ENCODE measurements at places on chromosomes 1 and 21. TPM values are rescaled to one million over a fixed set of nuclear protein-coding genes. Genes with fewer than 3 reads are reported as not detected.

GRCh38 chr1:18203645-18204044, 96.0 kb downstream of the IGSF21 start:
- DNase-seq: no peak

DNA sequence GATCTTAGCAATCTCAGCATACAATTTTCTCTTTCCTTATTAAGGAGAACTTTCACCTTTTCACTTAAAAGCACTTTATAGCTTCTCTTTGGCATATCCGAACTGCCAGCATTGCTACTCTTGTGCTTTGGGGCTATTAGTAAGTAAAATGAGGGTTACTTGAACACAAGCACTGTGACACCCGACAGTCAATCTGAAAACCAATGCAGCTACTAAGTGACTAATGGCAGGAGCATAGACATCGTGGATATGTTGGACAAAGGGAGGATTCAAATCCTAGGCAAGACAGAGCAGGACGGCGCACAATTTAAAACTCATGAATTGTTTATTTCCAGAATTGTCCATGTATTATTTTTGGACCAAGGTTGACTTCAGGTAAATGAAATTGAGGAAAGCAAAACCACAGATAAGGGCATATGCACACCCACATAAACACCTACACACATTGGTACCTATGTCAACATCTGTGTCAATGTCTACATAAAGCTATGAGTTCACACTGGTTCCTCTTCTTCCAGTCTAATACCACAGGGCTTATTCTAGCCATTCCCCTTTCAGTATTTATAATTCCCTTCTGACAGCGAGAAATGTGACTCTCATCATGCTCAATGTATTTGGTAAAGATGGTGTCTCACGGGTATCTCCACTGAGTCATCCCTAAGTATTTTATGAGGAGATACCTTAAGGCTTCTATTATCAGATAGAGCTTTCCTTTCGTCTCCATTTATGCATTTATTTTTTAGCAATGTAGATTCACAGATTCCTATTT, 75.3 kb upstream of the RALGPS2 start:
- DNase-seq: no peak

DNA sequence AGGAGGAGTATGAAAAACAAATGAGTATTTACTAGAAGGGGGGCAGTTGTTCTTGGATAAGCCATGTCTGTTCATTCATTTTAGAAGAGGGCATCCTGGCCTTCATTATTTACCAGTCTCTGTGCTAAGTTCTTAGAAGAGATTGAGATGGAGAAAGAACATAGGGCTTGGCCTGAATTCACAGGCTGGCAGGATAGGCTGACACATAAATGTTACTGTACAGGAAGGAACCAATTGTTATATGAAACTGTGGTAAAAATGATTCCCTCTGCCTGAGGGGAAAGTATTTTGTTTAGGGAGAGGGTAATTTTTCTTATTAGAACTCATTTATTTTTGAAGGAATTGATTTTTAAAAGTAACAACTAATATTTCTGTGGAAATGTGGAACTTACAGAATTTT, 99.5 kb downstream of the MAN1A2 start:
- DNase-seq: no peak

- DNase-seq: no peak
Observed at GRCh38 chr1:209657918-209658317, 5.7 kb upstream of the LAMB3 start.

DNA sequence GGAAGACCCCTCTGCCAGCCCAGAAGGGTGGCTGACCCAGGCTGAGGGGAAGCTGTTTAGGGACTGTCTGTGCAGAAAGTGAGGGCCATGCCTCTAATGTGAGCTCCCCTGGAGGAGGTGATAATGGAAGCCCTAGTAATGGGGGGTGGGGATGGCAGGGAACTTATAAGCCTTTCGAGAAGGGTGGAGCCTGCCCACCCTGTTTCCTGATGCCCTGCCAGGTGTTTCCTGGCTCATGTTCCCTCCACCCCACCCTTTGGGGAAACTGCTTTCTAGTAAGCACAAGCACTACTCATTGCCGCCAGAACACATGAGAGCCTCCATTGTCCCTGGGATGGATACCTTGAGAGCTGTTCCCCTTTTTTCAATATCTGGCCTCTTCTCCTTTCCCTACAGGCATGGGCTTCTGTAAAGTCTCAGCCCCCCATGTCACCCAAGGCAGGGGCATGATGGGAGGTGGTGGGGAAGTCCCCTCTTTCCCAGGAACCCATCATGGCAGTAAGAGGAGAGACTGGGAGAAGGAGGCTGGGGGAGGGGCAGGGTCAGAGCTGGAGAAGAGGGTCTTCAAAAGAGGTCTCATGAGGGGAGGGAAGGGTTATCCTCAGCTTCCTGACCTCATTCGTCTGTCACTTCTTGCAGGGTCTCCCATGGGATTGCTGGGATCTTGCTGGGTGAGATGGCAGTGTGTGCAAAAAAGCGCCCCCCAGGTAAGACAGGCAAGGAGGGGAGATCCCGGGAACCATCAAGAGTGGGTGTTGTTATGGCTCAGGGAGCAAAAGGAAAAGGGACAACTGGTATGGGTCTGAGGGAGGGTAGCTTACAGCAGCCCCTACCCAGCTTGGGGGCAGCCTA, 2.4 kb downstream of the ATP8B2 start:
- DNase-seq: no peak

DNA sequence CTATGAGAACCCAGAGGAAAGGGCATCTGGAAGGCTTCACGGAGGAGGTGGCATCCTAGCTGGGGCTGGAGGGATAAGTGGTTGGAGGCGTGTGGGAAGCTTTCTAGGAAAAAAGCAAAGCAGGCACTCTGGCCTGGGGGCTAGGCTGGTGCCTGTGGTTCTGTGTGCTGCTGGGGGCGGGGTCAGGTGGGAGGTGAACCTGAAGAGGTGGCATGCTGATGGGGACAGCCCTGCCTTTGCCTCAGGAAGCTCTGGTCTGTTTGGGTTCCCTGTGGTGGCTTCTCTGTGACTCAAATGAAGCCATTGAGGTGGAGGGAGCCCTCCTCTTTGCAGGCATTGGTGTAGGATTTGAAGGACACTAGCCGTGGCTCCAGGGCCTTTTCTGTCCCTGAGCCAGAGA, 221.6 kb upstream of the POU3F1 start:
- no peak for DNase-seq

DNA sequence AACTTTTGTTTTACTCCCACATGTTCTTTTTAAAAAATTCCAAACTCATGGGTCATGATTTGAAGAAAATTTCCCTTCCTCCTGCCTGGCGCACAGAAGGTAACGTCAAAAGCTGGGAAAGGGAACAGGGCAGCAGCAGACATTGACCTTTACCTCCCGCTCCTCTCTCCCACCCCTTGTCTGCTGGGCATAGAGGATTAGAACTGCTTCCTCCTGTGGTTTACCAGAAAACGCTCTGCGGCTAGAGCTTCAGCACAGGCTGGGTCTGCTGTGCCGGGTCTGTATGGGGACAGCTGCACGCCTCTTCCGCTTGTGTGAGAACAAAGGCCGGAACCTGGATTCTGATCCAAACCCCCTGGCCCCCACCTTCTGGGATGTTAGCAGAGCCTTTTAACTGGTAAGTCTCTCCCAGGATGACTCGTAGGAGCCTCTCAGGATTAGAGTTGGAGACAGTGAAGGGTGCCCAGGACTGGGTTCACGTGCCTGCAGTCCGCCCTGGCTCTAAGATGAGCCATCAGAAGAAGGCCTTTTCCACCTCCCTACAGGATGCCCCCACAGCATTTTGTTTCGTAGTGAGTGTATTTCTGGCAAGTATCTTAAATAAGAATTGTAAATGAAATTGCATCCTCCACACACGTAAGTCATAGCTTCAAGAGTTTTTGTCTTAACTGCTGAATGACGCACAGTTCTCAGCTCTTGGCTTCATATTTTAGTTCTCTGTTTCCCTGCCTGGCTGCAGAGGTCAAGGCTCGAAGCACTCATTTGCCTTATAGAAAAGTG, 5.2 kb downstream of the H6PD start:
- DNase-seq: no peak

- DNase-seq: no peak
Observed at GRCh38 chr1:41880261-41880660, 38.5 kb downstream of the HIVEP3 start.

- no peak for DNase-seq
Observed at GRCh38 chr1:18556364-18556763, 74.3 kb upstream of the PAX7 start.

DNA sequence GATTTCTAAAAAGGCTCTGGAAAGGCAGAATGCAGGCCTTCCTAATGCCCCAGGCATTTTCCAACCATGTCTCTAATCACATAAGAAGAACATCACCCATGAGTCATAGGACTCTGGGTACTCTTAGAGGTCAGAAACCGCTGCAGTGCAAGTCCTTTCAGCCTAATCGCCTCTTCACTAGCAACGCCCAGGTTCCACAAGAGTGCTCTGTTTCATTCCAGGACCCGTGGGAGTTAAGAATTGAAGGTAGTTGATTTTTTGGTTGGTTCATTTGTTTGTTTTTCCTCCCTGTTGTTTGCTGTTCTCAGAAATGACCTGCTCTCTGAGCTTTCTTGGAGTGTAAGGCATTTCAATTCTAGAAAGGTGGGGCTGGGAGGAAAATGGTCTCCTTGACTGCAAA, 123.2 kb downstream of the NR5A2 start:
- DNase-seq: no peak

DNA sequence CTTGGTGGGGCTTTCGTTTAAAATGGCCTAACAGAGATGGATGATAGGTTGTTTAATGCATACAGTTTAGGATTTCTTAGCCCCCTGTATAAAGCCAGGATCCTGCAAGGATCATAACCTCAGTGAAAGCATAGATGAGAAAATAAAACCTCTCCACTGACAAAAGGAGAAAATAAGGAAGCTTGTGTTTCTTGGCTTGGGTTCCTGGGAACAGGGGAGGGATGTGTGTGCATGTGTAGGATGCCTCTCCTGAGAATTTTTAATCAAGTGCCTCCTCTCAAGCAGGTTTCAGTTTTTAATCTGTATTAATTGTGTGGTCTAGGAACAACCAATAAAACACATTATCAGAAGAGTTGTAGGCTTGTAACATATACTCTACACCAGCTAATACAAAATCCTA, 26.1 kb downstream of the PRKACB start:
- DNase-seq: no peak

DNA sequence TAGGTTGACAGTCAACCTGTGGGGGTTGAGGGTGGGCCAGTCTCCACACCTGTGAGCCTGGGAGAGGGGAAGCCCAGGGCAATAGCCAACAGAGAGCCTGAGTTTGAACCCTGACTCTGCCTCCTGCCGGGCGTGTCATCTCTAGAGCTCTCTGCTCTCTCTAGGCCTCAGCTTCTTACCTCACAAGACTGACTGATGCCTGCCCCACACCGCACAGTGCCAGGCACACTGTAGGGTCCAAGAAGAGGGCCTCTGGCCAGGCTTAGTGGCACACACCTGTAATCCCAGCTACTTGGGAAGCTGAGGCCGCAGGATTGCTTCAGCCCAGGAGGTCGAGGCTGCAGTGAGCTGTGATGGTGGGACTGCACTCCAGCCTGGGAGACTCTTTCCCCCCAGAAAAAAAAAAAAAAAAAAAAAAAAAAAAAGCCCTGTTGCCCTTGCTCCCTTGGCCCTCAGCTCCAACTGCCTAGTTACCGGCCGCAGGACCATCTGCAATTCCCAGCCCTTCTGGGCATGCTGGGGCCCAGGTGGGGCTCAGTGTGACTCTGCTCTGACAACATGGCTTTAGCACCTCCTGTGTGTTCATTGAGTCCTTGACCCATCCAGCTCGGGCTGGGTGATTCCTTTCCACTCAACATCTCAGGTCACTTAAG, 25.1 kb downstream of the GRHL3 start:
- DNase-seq: no peak

GRCh38 chr21:30943920-30944319, 62.5 kb upstream of the KRTAP11-1 start:
- DNase-seq: no peak

DNA sequence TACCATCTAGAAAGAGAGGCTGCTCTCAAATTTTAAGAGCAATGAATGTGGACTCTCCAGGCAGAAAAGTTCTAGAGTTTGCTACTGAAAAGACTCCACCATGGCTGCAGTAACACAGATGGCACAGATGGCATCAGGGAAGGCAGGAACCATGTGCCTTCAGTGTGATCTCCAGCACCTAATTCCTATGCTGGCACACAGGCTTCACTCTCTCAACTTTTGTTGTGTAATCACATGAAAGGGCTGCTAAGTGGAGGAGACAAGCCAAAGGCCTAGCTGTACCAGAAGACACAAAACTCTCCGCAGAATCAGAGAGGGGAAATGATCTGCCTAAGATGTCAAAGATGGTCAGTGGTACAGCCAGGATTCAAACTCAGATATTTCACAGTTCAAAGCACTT, 31.1 kb downstream of the ERI3 start:
- DNase-seq: no peak

- no peak for DNase-seq
Observed at GRCh38 chr1:64877151-64877550, 89.2 kb downstream of the JAK1 start.

DNA sequence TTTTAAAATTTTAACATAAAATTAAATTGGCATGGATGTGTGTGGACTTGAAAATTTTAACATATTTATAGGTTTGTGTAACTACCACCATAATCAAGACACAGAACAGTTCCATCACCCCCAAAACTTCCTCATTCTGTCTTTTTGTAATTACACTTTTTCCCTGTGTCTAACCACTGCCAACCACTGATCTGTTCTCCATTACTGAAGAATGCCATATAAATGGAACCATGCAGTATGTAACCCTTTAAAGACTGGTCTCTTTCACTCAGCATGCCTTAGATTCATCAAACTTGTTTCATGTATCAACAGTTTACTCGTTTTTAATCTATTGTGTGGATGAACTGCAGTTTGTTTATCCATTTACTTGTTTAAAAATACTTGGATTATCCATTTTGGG, 13.0 kb upstream of the AHCYL1 start:
- no peak for DNase-seq

KIF17 gene
- 2.4 TPM for total RNA-seq

TFAP2E gene
- 3.4 TPM for total RNA-seq

PTAFR gene
- total RNA-seq: 7.0 TPM

CRYAA gene
- total RNA-seq: not detected

GRIK3 gene
- 32.2 TPM for total RNA-seq

CATSPERE gene
- 2.6 TPM for total RNA-seq

RHEX gene
- 1.2 TPM for total RNA-seq
